ENCODE measurements at places on chromosomes 12 and 14.

DNA sequence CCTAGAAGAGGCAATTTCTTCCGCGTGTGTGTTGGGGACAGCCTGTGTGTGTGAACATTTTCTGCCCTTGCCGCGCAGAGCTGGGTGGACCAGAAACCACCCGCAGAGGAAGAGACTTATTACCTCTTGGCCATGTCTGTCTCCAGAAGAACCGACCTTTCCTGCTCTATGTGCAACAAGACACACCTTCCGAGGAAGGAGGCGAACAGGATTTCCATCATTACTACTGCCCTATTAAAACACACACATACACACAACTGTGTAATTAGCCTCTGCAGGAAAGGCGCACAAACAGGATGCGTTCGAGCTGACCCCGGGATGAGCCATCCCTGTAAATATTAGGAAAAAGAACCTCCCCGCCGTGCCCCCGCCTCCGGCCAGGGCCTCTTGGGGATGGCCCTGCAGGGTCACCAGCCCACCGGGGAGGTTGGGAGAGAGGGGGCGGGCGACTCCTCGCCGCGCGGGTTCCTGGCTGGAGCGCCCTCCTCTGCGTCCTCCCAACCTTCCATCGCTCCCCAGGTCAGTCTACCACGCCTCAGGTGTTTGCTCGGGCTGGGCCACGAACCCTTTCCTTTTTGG is 484 bp upstream of the PRKCH start:
- no peak for DNase-seq
- peak overlapping the region; percentile 80 for H3K27ac ChIP-seq
- H3K27me3 ChIP-seq: no peaks in the 10 kb centered on the region
- H3K4me3 ChIP-seq: peak overlapping the region; percentile 95
- H3K4me1 ChIP-seq: peaks cover 6% of the 10 kb centered on the region

GRCh38 chr12:131135311-131135785 is 181.6 kb downstream of the ADGRD1 start:
- no peaks in the 10 kb centered on the region for H3K4me1 ChIP-seq
- no peak for DNase-seq
- H3K27me3 ChIP-seq: no peaks in the 10 kb centered on the region
- no peak overlapping the region for H3K4me3 ChIP-seq

GRCh38 chr14:35387713-35388579 is 16.6 kb downstream of the NFKBIA start:
- no peaks in the 10 kb centered on the region for H3K4me1 ChIP-seq
- no peak for DNase-seq
- H3K27ac ChIP-seq: no peak overlapping the region
- H3K36me3 ChIP-seq: no peaks in the 10 kb centered on the region
- no peak overlapping the region for H3K4me3 ChIP-seq

- H3K27ac ChIP-seq: no peak overlapping the region
- H3K36me3 ChIP-seq: no peaks in the 10 kb centered on the region
- H3K27me3 ChIP-seq: no peaks in the 10 kb centered on the region
- no peak for DNase-seq
These were observed 236.9 kb downstream of the PAWR start for GRCh38 chr12:79453820-79454219.

DNA sequence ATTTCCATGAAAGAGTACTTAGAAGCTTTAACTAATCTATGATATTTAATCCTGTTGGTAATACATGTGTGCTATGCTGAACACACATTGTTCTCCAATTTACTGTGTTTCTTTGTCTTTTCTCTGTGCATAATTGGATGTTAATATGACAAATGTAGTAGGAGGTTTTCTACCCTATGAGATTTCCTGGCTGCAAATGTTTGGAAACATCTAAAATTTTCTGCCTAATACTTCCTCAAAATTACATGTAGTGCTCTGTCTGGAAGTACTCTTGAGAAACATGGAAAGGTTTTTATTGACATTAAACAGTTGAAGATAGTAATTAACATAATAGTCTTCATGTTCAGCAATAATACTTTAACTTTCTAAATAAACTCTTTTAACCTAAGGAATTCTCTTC is 213.0 kb downstream of the KITLG start:
- no peak overlapping the region for H3K27ac ChIP-seq
- no peaks in the 10 kb centered on the region for H3K27me3 ChIP-seq
- H3K4me3 ChIP-seq: no peak overlapping the region
- no peak for DNase-seq
- H3K36me3 ChIP-seq: no peaks in the 10 kb centered on the region

- peaks cover 3% of the 10 kb centered on the region for H3K4me1 ChIP-seq
- DNase-seq: no peak
- peaks cover 1% of the 10 kb centered on the region for H3K27me3 ChIP-seq
- H3K4me3 ChIP-seq: peak overlapping the region; percentile 51
- no peak overlapping the region for H3K27ac ChIP-seq
These were observed 1.1 kb upstream of the FERMT2 start for GRCh38 chr14:52951681-52952554.

DNA sequence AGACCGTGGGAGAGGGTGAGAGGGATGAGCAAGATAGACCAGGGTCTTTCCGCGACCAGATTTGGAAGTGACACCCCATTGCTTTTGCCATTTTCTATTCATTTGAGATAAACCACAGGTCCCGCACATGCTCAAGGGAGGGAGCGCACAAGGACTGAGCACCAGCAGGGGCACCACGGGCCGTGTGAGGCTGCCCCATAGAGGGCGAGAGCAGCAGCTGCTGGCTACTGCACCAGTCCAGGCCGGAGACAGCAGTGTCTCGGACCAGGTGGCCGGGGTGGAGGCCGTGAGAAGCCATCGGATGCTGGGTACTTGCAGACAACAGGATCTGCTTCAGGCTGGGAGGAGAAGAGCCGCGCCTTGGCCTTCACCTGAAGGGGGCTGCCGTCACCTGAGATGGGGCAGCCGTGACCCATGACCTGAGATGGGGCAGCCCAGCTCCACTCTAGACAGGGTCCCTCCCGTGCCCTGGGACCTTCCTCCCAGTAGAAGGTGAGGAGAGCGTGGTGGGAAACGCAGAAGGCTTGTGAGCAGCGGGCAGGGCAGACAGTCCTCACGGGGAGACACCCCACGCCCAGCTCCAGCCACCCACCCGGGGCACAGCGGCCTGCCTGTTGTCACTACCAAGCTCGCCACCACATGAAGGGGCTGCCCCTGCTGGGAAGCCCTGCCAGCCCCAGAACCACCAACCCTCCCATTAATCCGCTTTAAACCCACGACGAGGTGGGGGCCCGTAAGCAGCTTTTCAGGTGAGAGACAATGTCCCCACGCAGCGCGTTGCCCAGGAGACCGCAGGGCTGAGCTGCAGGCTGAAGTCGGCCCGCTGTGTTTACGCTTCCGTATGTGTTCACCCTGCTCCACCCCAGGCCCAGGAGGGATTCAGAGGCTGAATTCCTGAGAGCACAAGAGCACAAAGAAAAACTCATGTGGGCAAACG is 61.7 kb upstream of the FBRSL1 start:
- H3K27me3 ChIP-seq: no peaks in the 10 kb centered on the region
- no peak for DNase-seq
- H3K27ac ChIP-seq: no peak overlapping the region
- H3K4me3 ChIP-seq: no peak overlapping the region
- H3K4me1 ChIP-seq: peaks cover 18% of the 10 kb centered on the region

GRCh38 chr12:77667101-77667500 is 163.6 kb upstream of the NAV3 start:
- DNase-seq: no peak
- H3K27me3 ChIP-seq: no peaks in the 10 kb centered on the region
- no peaks in the 10 kb centered on the region for H3K36me3 ChIP-seq
- H3K4me3 ChIP-seq: no peak overlapping the region
- no peaks in the 10 kb centered on the region for H3K4me1 ChIP-seq
- no peak overlapping the region for H3K27ac ChIP-seq
